ENCODE measurements at places on chromosomes 7 and 10. TPM values are rescaled to one million over a fixed set of nuclear protein-coding genes. Genes with fewer than 3 reads are reported as not detected.

DNA sequence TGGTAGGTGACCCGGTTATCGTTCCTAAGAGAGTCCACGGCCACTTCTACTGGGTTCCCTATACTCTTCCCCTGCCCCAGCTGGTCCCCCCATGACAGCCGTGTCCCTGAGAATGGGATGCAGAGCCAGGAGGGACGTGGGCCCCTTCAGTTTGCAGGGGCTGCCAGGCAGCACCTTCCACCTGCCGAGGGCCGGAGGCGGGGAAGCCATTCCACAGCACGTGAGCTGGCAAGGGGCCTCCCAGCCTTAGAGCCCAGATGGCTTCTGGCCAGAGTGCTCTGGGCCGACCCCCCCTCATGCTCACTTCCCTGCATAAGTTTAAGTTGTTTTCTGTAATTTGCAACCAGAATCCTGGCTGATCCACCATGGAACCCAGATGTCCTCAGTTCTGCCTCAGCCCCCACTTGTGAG, 39.0 kb downstream of the DIP2C start:
- H3K27me3 ChIP-seq, result no peaks in the 10 kb centered on the region
- no peaks in the 10 kb centered on the region for H3K36me3 ChIP-seq
- peaks cover 10% of the 10 kb centered on the region for H3K4me1 ChIP-seq
- peak overlapping the region; percentile 15 for H3K27ac ChIP-seq

ZPBP gene
- total RNA-seq, result 92.2 TPM

GNAT3 gene
- total RNA-seq, result not detected

CPEB3 gene
- total RNA-seq, result 32.4 TPM

CHAT gene
- total RNA-seq, result 0.93 TPM

MEOX2 gene
- total RNA-seq, result 3.7 TPM

DNA sequence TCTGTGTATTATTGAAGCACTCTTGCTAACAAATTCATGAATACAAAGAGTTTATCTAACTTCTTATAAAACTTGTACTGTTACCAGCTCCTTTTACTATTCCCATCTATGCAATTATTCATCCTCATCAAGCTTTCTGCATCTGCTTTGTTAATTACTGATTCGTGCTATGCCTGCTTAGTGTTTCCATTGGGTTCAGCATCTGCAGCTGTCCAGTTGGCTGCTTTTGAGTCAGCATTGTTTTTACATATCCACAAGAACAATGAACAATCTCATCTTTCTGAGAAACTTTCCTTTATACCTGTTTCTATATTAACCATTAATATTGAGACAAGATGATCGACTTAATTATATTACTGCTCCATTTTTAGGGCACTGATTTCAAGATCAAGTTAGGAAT, 19.6 kb upstream of the ANLN start:
- H3K4me1 ChIP-seq, result peaks cover 3% of the 10 kb centered on the region
- H3K27ac ChIP-seq, result no peak overlapping the region
- H3K27me3 ChIP-seq, result no peaks in the 10 kb centered on the region

DNA sequence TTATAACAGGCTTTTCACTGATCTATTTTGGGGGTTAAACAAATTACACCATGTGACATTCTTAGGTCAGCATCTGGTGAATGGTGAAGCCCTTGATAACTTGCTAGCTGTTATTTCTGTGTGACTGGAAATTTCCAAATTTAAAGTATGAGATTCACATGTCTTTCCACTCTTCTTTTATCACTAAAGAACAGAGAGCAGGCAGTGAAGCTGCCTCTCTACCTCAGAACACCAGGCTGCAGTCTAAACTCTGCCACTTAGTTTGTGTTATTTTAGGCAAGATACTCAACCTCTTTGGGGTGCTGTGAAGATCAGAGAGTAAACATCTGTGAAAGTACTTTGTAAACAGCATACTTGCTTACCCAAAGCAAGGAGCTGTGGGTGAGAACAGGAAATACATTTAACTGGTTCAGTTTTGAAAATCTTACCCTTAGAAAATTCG, 15.5 kb upstream of the SP4 start:
- no peaks in the 10 kb centered on the region for H3K36me3 ChIP-seq
- H3K4me3 ChIP-seq, result no peak overlapping the region
- H3K27me3 ChIP-seq, result no peaks in the 10 kb centered on the region
- H3K4me1 ChIP-seq, result no peaks in the 10 kb centered on the region
- DNase-seq, result no peak

TEX47 gene
- total RNA-seq, result 8.9 TPM

DNA sequence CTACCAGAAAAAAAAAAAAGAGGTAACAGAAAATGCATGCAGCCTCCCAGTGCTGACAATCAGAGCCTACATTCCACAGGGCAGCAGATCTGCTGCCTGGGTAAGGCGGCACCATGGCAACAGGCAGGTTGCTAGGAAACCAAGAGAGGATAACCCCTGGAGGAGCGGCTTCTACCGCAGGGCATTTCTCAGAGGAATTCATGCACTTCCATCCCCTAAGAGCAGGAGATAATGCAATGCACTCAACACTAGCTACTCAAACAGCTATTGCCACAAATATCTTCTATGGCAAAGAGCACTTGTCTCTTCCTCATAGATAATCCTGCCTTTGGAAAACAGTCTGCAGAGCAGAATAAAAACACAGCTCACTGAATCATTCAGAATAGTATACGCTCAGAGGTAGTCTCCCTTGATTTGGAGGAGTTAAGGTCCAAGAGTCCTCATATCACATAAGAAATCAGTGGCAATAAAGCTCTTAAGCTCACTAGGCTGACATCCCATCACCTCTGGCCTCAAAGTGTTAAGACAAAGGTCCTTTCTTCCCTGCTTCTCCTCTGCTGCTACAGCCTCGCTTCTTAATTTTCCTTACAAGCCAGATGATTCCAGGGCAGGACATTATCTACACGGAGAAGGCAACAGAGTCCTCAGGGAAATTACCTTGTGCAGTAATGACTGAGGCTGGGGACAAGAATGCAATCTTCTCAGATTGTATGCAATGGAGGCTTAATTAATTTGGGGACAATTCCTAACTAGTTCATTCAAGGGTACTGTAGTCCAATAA, 10.7 kb downstream of the PSAP start:
- H3K27me3 ChIP-seq, result no peaks in the 10 kb centered on the region
- H3K36me3 ChIP-seq, result no peaks in the 10 kb centered on the region
- peaks cover 63% of the 10 kb centered on the region for H3K4me1 ChIP-seq
- H3K27ac ChIP-seq, result no peak overlapping the region

All from testis (tissue), 5 donors.